ENCODE measurements at places on chromosomes 5 and 9.
A peak's percentile ranks its signal among the peaks of the same experiment; 100 is the strongest.

- DNase-seq: no peak
Observed at GRCh38 chr5:145661737-145662485, 173.2 kb downstream of the PRELID2 start.

DNA sequence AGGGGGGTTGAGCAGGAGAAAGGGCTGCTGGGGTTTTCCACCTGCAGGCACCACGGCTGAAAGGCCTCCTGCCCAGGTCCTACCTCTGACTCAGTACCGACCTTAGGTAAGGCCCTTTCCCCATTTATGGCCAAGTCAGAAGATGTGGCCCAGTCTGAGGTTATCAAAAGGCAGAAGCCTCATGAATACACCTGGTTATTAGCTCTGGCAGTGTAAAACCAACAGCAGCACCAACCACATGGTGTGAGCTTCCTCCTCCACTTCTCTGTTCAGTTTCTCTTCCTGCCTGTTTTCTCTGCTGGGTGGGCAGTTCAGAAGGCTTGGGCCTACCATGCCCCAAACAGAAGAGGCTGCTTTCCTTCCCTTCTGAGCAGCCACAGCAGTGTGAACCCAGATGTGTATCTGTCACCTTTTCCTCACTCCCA lies 86.9 kb downstream of the UGCG start:
- no peak for DNase-seq

DNA sequence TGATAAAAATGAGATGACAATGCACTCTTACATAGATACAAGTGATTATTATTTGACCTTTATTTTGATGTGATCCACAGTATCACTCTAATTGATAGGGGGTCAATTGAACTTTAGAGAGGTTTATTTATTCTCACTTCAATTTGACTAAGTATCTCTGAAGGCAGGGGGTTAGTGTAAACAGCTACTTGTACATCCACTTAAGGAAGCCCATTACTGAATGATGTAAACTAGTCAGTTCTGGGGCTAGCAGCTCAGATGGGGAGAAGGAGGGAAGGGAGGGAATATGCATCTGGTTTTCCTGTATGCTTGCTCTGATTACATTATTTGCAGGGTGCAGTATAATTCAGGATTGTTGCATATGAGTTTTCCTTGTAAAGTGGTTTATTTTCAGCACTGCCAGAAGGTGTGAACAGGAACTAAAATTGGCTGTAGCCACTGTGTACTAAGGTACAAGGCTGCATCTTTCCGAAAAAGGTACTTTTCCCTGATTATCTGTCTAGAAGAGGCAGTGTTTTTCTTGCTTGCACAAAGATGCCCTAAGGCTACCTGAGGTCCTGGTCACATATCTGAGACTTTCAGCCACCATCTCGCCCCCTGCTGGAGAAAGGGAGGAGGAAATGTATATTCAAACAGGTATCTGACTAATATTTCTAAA lies 51.2 kb downstream of the MRPS27 start:
- peak; percentile 78 for DNase-seq

DNA sequence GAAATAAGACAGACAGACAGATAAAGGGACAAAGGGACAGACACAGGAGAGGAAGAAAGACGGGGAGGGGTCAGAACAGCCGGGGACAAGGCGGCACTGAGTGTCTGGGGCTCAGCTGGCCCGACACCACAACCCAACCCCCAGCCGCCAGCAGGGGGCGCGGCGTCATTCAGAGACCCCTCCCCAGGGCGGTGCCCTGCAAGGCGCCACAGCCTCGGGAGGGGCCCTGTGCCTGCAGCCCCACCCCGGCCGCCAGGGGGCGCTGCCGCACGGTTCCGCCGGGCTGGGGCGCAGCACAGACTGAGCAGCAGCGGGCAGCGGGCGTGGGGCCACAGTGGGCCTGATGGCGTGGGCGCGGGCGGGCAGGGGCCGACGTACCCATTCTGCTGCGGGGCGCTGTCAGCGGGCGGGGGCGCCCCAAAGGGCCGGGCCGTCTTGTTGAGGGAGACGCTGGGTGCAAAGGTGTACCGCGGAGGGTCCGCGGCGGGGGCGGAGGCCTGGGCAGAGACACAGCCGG lies 5.9 kb downstream of the PDLIM7 start:
- peak; percentile 81 for DNase-seq

DNA sequence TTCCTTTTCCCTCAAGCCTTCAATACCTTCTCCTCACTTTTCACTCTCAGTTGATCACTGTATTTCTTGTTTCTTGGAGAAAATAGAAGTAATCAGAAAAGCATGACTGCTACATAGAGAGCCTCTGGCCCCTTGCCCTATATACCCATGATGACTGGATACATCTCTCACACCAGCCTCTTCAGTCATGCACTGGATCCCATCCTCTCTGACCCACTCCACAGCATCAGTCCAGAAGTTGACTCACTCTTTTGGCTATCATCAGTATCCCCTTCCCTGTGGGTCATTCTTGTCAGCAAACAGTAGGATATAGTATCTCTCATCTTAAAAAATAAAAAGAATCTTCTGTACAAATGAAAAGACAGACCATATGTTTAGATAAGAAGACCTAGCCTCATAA lies 32.9 kb downstream of the PTCD2 start:
- no peak for DNase-seq

- DNase-seq: no peak
Observed at GRCh38 chr5:108001222-108001621, 330.5 kb upstream of the EFNA5 start.

- no peak for DNase-seq
Observed at GRCh38 chr9:114583371-114584155, 4.0 kb upstream of the ATP6V1G1 start.

- DNase-seq: no peak
Observed at GRCh38 chr5:142753116-142753631, 17.0 kb upstream of the ARHGAP26 start.

DNA sequence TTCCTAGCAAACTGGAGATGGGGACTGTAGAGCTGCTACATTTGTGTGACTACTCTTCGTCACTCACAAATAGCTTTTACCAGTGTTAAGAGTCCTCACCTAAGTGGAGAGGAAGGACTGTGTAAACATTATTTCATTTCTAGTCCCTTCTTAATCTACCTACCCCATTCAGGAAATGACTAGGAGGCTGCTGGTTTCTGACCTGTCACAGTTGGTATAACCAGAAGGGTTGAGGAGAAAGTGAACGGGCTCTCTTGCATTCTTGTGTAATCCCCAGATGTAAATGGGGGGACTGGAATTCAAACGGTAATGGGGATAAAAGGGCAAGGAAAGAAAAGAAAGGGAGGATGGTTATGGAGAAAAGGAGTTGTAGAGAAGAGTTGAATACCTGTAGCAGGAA lies 35.4 kb upstream of the BNIP1 start:
- DNase-seq: no peak

DNA sequence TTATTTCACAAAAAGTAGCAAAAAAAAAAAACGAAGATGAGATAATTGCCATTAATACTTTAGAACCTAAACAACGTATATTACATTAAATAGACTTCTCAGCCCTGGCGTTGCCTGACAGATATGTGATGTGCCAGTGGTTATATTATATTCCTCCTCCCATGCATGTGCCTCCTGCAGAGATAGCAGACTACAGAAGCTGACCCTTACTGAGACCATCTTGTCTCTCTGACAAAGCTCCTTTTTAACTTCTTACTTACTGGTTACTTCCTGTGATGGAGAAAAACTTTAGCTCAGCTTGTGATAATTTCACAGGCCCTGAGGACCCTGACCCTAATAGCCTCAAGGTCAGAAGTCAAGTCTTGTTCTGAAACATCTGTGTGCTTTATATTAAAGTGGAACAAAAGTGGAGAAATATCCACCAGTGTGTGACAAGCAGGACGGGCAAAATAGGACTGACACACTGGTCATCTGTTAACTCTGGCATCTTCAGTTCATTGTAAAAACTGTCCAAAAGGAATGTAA lies 80.6 kb upstream of the POU5F2 start:
- DNase-seq: no peak

DNA sequence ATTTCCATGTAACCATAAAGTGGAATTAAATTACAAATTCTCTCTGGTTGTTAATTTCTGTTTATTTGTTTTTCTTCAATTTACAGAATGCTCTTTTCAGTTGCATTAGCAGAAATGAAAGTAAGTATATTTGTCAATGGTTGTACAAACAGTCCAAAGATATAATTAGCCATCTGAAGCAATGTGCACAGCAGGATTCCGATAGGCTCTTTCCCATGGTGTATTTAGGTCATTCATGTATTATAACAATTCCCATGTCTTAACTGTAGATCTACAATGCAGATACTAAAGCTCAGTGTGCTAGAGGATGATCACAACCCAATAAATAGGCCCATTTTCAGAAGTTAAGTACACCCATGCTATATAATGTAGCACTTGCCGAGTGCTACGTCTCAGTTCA lies 43.8 kb downstream of the RECK start:
- no peak for DNase-seq

- no peak for DNase-seq
Observed at GRCh38 chr9:81231011-81231410, 458.3 kb downstream of the TLE1 start.

- no peak for DNase-seq
Observed at GRCh38 chr5:54965806-54966205, 19.6 kb downstream of the ESM1 start.

DNA sequence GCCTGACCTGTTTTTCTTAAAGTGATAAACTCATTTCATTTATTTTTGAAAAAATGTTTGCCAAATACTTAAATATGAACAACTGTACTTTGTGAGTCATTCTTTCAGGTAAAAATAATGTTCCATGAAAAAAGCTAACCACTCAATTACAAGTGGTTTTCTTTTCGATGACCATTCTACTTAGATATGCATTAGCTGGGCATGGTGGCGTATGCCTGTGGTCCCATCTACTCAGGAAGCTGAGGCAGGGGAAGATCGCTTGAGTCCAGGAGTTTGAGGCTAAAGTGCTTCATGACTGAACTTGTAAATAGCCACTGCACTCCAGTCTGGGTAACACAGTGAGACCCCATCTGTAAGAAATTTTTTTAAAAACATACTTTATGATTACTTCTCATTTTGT lies 4.0 kb upstream of the WDR70 start:
- DNase-seq: no peak

GRCh38 chr5:27217155-27217956 lies 179.0 kb upstream of the CDH9 start:
- no peak for DNase-seq

- DNase-seq: no peak
Observed at GRCh38 chr5:34611464-34612415, 44.4 kb upstream of the RAI14 start.

- DNase-seq: no peak
Observed at GRCh38 chr9:78928625-78929405, 631.9 kb downstream of the PSAT1 start.

- no peak for DNase-seq
Observed at GRCh38 chr5:56515011-56515410, 281.9 kb upstream of the ANKRD55 start.

DNA sequence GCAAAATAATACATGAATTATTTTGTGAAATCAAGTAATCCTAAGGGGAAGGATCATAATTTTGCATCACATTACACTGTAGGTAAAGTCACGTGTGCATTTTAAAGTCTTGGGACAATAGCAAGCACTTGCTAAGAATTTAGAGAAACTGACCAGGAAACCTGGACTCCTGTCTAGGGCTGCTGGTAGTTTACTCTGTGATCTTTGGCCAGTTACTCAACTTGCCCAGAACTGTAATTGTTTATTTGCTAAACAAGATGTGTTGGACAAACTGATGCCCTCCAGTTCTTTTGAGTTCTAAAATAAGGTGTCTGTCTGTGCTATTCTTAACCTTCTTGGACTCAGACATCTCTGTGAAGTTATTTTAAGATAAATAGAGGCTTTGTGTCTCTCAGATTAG lies 594.8 kb upstream of the DMAC1 start:
- no peak for DNase-seq

- DNase-seq: no peak
Observed at GRCh38 chr5:7245121-7245651, 150.8 kb upstream of the ADCY2 start.

Data from activated CD4-positive, alpha-beta T cell treated with anti-CD3 and anti-CD28 coated beads, Interleukin-2, amount 10 ng/mL, durations not matched to agents 24 days and 14 days (primary cell).